ENCODE measurements at places on chromosomes 5 and 9.
A peak's percentile ranks its signal among the peaks of the same experiment; 100 is the strongest.

GRCh38 chr5:151060742-151061141, 20.1 kb downstream of the TNIP1 start:
- no peak for DNase-seq

GRCh38 chr9:23830929-23831730, 5.1 kb upstream of the ELAVL2 start:
- no peak for DNase-seq

- no peak for DNase-seq
Observed at GRCh38 chr5:173454736-173455598, 126.8 kb upstream of the STC2 start.

DNA sequence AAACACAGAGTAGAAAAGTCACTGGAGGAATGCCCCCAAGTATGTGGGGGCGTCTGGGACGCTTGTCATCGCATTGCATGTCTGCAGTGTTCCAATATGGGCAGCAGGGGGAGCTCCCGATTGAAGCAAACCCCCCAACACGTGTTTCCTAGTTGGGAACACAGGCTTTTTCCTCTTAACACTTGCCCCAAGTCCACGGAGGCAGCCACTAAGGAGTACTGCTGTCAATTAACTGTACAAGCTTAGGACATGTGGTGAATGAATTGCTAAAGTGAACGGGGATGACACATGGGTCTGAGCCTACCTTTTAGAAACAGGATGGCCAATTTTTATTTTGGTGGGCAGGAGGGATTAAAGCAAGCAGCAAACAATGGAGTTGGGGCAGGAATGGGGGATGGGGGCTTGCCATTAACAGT, 2.2 kb downstream of the GABRB2 start:
- peak; percentile 39 for DNase-seq

DNA sequence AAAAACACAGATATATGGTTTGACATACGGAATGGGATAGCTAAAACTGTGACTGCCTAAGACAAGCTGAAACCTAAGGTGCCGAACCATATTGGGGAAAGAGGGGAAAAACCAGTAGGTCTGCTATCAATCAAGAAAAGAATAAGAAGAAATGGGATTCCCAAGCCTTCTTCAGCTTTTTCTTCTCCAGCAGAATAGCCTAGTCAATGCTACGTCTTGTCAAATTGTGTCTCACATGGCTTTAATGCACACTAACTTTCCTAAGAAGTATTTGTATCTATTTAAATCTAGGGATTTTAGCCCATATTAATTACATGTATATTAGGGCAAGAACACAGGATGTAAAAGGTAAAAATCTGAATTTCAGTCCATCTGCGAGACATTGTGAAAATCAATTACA, 797 bp upstream of the FBXO38 start:
- DNase-seq, result no peak

GRCh38 chr9:81718244-81718643, 28.9 kb upstream of the TLE1 start:
- no peak for DNase-seq

GRCh38 chr5:41670854-41671479, 160.6 kb upstream of the PLCXD3 start:
- no peak for DNase-seq

GRCh38 chr5:138569782-138570181, 5.4 kb downstream of the HSPA9 start:
- DNase-seq, result no peak

DNA sequence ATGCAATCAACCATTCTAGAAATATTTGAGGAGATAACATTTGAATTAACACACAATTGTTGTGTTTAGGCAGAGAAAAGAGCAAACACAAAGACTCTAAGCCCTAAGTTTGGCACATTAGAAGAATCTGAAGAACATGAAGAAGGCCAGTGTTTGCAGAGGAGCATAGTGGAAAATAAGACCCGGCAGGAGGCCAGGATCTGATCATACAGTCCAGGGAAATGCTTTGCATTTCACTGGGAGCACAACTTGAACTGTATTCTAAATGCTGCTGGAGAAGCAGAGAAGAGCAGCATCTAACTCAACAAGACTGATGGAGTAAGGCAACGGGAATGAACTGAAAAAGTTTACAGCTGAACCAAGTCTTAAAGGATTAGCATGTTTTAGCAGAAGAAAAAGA, 463.4 kb downstream of the ZNF608 start:
- DNase-seq, result no peak

- DNase-seq, result no peak
Observed at GRCh38 chr9:89677702-89678395, 73.0 kb downstream of the GADD45G start.

- DNase-seq, result no peak
Observed at GRCh38 chr5:107247427-107247826, 423.3 kb downstream of the EFNA5 start.

- no peak for DNase-seq
Observed at GRCh38 chr5:39934830-39935229, 510.1 kb upstream of the DAB2 start.

DNA sequence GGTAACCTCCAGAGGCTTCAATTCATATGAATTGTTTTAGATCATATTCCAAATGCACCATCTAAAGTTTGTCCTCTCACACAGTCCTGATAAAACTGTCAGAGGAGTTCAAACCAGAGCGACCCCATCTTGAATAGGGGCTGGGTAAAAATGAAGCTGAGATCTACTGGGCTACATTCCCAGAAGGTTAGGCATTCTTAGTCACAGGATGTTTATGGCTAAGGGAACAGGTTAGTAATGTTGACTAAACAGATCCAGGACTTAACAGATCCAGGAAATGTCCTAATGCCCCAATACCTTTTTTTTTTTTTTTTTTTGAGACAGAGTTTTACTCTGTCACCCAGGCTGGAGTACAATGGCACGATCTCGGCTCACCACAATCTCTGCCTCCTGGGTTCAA, 192.6 kb upstream of the PRDM9 start:
- no peak for DNase-seq

DNA sequence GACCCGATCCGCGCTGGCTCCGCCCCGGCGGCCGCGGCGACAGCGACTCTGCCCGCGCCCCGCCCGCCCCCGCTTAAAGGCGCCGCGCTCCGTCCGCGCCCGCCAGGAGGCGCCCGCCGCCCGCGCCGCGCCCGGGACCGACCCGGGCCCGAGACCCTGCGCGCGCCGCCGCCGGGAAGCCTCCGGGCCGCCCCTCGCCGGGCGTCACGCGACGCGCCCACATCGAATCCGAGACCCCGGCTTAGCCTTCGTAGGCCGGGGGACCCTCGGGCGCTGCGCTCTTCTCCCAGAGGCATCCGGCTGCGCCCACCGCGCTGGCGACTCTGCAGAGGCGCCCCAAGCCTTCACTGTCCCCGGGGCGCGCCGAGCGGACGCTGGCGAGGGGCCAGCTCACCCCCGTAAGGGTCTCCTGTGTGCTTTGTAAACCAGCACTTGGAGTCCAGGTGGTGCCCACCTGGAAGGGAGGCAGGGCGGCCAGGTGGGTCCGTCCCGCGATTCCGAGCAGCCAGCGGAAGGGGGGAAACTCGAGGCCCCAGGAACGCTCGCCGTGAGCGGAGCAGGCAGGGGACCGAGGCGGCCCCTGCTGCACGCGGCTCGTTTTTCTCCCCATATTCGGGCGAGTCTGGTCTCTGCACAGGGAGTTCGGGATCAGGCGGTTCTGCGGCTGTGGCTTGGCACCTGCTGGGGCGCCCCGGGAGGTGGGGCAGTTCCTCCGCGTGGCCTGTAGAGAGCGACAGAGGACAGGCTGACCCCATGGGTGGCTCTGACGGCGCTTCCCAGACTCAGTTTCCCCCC, 423 bp upstream of the ABCA2 start:
- no peak for DNase-seq

- DNase-seq, result peak; percentile 15
Observed at GRCh38 chr9:70411121-70411929, 3.1 kb downstream of the KLF9 start.

- DNase-seq, result no peak
Observed at GRCh38 chr5:16934123-16934522, 2.0 kb downstream of the MYO10 start.

GRCh38 chr5:141003031-141003430, 36.8 kb downstream of the PCDHAC2 start:
- no peak for DNase-seq

DNA sequence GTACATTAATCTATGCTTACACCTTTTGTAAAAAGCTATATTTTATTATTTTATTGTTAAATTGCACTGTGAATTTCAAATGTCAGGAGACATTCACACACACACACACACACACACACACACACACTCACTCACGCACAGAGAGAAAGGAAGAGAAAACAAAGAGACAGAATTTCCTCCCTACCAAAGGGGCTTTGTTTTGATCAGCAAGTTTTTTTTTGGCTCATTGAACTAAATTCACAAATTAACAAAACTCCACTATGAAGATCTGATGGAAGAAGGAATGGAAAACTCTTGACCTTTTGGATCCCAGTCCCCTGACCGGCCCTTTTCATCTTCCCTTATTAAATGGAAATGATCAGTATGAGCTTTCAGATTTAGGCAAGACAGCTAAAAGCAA, 161.2 kb downstream of the PDE4D start:
- no peak for DNase-seq

GRCh38 chr5:93583768-93584595, 960 bp downstream of the NR2F1 start:
- no peak for DNase-seq

- no peak for DNase-seq
Observed at GRCh38 chr5:137743031-137743640, 7.2 kb upstream of the KLHL3 start.

- no peak for DNase-seq
Observed at GRCh38 chr5:139787257-139787567, 8.4 kb upstream of the PSD2 start.

DNA sequence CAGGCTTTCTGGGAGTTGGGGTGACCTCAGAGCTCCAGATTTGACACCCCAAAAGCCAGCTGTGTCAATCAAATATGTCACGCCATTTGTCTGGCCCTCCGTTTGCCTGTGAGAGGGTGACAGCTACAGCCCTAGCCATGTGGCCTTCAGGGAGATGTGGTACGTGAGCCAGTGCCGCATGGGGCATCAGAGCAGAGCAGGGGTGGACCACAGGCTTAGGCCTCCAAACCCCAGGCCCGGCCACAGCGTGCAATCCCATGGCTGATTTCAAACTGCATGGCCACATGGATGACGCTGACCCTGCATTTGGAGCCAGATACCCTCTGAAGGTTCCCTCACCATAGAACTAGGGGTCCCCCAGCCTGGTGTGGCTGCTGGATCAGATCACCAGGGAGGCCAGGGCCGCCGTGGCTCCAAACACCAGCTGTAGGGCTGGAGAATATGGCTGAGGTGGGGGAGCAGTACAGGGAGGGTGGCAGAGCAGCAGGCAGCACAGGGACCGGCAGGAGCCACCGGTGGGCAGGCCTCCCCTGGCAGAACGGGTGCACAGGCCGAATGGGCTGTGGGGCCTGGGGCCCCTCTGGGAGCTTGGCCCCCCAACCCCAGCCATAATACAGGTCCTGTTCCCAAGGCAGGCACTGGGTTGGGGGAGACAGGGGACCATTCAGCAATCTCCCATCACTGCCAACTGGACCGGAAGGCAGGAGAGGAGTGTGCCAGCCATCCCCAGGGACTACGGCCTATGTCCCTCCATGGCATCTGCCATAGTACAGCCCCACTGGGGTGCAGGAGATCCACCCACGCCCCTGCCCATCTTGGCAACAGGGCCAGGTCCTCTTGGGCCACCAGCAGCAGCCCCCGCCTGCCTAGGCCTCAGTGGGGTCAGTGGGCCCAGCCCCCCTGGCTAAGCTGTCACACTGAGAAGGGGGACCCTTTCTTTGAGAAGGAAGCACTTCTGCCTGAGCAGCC, 1.5 kb downstream of the SAPCD2 start:
- peak; percentile 29 for DNase-seq

GRCh38 chr5:93574491-93575305, 6.3 kb downstream of the NR2F1-AS1 start:
- DNase-seq, result no peak

DNA sequence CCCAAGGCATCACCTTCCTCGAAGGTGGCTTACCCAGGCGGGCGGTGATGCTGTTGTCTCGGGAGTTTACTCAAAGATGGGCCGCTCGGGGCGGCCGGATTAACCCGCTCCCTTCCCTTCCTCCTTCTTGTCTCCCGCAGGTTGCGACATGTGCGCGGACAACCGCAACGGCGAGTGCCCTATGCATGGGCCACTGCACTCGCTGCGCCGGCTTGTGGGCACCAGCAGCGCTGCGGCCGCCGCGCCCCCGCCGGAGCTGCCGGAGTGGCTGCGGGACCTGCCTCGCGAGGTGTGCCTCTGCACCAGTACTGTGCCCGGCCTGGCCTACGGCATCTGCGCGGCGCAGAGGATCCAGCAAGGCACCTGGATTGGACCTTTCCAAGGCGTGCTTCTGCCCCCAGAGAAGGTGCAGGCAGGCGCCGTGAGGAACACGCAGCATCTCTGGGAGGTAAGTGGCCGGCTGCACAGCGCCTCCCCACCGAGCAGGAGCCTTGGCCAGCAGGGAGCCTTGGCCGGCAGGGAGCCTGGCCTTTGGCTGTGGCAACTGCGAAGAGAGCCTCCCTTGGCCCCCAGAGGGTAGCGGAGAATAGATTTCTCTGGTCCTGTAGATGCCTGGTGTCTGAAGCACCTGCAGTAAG, 10.6 kb downstream of the PRDM6 start:
- no peak for DNase-seq

DNA sequence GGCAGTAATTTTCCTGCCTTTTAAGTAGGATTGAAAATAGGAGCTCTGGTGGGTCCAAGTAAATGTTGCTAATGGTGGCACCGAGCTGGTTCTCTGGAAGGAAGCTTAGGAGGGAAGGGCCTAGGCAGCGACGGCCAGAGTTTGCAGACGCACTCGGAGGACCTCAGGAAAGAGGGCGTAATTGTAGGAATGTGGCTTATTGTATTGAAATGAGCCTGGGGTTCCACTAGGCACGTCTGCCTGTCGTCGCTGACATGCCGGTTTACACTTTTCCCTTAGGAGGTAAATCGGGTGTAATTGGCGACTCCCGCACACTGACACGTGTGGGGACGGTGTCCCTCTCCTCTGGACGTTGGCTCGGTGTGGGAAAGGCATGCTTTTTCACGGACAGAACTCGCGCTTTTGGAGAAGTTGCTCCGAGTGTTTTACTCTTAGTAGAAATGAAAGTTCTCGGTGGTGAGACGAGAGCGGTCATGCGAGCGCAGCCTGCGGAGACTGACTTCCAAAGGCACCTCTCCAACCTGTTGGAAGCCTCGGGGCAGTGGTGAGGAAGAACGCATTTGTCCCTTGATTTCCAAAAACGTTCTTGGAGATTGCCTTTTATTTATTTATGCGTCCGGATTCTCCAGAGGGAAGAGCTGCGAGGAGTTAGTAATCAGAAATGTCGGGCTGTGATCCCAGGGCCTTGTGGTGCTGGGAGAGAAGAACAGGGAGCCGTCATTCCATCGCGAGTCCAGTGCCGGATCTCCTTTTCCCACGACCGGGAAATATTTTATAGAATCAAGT, 1.3 kb downstream of the NR4A3 start:
- no peak for DNase-seq

- no peak for DNase-seq
Observed at GRCh38 chr5:141657937-141658545, 6.8 kb upstream of the FCHSD1 start.

DNA sequence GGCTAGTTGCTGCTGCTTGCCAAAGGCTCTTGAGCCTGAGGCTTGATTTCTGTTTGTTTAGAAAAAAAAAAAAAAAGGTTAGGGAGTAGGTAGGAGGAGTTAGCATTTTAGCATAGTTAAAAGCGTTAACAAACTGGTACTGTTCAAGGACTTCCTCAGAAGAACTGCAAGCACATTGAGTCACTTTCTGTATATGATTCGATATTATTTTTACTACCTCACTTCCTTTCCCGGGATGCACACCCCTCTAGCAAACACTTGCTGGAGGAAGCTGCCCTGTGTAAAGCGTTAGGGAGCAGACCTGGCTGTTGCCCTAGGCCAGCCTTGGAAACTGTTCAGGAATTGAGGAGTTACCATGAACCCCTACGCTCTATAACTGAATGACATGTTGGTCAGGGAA, 15.7 kb upstream of the CEP120 start:
- no peak for DNase-seq

- DNase-seq, result no peak
Observed at GRCh38 chr5:36571401-36572042, 34.9 kb upstream of the SLC1A3 start.

Data from anterior cingulate cortex (tissue), 58 donors.